ENCODE measurements at places on chromosomes 2 and 18. TPM values are rescaled to one million over a fixed set of nuclear protein-coding genes. Genes with fewer than 3 reads are reported as not detected.

DNA sequence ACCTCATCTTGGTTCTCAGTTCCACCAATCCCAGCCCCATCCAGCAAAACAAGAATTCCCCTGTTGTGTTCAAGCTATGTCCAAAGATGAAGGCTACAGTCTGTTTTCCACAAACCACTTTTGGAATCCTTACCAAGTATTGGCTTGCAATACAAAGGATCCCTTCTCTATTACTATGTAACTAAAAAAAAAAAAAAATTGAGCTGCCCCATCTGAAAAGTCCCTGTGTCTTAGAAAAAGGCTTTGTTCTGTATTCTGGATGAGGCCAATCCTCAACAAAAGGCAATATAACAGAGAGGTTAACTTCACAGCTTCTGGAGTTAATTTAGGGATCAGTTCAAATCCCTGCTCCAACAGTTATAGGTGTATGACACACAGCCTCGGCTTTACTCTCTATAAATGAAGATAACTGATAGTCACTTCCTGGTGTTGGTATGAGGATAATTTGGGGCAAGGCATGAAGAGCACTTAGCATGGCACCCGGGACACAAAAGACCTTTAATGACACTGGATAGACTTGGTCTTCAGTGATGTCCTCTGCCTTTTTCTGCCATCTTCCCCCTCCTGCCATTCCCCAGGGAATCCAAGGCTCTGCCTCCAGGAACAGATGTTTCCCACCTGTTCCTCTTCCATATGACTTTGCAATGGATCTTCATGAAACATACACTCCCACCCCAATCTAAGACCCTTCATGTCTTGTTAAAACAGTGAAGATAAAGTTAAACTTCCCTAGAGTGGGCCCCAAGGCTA lies 61.2 kb upstream of the ATL2 start:
- DNase-seq, result no peak

Gene CHRNG
- 1.2 TPM for polyA plus RNA-seq

Gene SLC14A1
- polyA plus RNA-seq, result 3.1 TPM

DNA sequence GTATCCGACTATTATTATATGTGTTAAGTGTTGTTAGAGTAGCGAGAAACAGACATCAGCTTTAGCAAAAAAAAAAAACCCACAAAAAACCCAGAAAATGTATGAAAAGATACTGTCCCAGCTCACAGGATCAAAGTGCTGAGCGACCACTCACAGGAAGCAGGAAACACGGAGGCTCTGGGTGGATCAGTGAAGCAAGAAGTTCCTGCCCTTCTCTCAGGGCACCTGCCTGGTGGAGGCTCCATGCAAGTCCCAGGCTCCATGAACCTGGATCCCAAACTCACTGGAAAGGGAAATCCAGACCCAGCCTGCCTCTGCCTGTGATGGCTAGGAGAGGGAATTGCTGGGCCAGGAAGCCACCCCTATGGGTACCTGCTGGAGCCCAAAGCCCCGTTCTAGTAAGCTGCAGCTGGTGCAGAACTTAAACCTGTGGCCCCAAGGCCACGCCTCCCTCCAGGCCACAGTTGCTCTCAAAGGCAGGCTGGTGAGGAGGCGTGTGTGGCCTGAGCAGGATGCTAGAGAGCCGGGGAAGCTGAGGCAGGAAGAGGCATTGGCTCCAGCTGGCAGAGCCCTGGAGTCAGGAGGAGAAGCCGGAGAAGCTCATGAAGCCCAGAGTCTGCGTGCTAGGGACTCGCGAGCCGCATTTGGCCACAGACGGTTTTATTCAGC lies 63.5 kb upstream of the TAF1B start:
- DNase-seq, result no peak

Gene CRYGD
- 0.59 TPM for polyA plus RNA-seq

GRCh38 chr2:196252408-196253115 lies 81.2 kb upstream of the STK17B start:
- DNase-seq, result no peak

DNA sequence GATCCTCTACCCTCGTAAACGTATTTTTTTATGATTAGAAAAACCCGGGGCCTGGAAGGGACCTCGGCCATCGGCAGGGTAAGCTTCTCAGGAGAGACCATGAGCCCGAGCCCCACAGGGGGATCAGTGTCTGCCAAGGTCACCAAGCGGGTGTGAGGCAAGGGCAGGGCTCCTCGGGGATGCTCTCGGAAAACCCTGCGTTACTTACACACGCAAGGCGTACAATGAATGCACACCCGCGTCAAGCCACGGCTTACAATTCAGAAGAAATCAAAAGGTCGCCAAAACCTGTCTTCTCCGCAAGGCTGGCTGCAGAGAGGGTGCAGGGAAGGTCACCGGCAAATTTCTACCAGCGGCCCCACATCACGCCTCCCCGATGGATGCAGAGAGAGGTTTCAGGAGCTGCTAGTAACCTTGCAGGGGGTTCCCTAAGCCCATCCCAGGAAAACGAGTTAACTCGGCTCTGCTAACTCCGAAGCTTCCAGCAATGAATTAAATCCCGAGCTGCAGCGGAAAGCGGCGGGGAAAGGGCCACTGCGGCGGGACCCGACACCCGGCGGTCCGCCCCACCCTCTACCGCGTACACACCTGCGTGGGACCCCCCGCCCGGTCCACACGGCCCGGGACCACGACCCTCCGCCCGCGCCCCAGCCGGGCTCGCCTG lies 638 bp downstream of the ST3GAL5 start:
- DNase-seq, result no peak

- no peak for DNase-seq
These were observed 41.4 kb upstream of the COPS8 start for GRCh38 chr2:237044281-237044680.
